Activated CD4-positive, CD25-positive, alpha-beta regulatory T cell treated with anti-CD3 and anti-CD28 coated beads, Interleukin-2, amount 50 U/mL, for 72 hours (primary cell): ENCODE measurements at places on chromosomes 1 and 21.
A peak's percentile ranks its signal among the peaks of the same experiment; 100 is the strongest.

DNA sequence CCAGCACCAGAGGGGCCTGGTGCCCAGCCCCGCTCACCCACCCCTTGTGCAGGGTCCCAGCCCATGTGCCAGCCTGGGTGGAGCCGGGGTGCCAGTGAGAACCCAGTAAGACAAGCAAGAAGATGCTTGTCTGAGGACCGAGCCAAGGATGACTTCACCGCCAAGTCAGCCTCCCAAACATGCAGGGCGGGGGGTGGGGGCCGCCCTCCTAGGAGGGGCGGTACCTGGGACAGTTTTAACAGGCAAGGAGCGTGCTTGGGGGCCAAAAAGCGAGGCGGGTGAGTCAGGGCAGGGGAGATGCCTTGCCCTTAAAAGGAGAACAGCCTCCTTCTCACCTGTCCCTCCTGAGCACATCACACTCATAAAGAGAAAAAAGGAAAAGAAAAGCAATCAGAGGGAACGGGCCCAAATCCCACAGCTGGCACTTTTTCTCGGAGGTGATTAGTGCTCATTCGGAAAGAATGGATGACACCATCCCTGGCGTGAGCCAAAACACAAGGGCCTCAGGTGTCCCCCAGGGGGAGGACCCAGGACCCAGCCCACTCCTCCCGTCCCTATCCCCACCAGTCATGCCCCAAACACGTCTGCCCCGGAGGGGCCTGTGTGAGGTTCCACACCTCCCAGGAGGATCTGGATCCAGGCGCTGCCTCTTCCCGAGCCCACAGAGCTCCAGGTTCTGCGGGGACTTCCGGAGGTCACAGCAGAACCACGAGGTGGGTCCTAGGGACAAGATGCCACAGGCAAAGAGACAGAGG is 77.6 kb upstream of the IFFO2 start:
- DNase-seq, result no peak

GRCh38 chr1:209106237-209106741 is 477.2 kb upstream of the CAMK1G start:
- DNase-seq, result no peak

GRCh38 chr1:71399594-71399993 is 318.8 kb upstream of the ZRANB2 start:
- DNase-seq, result no peak

GRCh38 chr1:27416387-27417111 is 24.1 kb downstream of the GPR3 start:
- no peak for DNase-seq

GRCh38 chr1:230391776-230392535 is 34.2 kb downstream of the PGBD5 start:
- no peak for DNase-seq

DNA sequence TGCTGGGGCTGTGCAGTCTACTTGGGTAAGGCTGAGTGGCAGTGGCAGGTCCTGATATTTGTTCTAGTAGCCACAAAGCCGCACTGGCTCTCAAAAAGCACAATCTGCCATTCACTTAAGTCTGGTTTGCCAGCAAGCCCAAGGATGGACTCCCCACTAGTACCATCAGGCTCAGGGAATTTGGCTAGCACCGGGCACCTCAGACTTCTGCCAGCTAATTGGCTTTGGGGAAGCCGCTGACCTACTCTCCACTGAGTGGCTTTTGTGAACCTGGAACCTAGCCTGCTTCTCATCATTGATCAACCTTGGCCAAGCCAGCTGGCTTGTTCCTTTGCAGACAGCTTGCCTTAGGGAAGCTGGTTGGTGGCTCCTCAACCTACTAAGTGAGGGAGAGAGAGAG is 83.1 kb downstream of the ESRRG start:
- DNase-seq, result no peak

DNA sequence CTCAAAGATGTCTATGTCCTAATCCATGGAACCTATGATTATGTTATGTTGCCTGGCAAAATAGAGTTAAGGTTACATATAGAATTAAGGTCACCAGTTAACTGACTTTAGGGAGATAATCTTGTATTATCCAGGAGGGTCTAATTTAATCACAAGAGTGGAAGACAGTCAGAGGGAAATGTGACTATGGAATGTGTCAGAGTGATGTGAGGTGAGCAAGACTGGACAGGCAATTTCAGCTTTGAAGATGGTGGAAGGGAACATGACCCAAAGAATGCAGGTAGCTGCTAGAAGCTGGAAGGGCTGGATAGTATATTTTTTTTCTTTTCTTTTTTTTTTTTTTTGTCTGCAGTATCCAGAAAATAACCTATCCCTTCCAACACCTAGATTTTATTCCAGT is 241.7 kb upstream of the NEGR1 start:
- no peak for DNase-seq

DNA sequence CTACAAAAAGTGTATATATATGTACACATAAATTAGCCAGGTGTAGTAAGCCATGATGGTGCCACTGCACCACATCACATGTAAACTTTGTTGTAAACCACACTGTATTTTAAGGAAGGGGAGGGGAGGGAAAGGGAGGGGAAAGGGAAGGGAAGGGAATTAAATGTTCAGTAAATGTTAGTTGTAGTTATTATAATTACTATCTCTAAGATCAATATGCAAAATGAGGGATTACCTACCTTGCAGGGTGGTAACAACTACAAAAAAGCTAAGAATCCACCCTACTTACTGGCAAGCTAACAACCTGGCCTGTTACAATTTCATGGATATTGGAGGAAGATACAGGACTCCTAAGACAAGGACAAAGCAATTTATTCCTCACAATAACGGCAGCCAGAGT is 17.7 kb downstream of the FAF1 start:
- no peak for DNase-seq

- no peak for DNase-seq
Observed at GRCh38 chr1:219308367-219308766, 134.7 kb downstream of the LYPLAL1 start.

DNA sequence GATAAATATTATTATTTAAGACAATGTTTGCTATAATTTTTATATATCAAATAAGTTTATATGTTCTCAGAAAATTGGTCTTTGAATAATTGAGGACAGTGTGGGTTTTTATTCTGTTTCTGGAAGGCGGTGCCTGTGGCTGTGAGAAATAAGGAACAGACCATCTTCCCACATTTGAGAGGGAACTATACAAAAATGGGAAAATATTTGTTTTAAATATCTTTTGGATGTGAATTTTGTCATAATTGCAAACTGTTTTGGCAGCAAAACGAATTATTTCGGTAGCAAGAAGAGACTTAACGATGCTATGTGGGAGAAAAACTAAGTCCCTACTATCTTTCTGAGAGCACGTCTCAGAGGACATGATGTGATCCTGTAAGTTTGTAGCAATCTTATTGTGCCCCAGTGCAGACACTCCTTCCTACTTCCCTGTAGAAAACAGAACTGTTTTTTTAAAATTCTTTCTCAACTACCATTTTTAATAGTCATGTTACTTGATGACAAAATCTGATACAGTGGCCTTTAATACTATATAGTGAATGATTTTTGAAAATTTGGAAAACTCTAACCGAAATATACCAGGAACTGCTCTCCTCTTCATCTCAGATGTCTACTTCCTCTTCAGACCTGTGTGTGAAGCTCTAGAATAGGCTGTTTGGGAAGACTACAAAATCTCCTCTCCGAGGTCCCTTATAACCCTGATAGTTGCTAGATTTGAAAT is 25.4 kb downstream of the PTPRC start:
- no peak for DNase-seq

- DNase-seq, result no peak
Observed at GRCh38 chr1:170881268-170882265, 53.8 kb upstream of the MROH9 start.

DNA sequence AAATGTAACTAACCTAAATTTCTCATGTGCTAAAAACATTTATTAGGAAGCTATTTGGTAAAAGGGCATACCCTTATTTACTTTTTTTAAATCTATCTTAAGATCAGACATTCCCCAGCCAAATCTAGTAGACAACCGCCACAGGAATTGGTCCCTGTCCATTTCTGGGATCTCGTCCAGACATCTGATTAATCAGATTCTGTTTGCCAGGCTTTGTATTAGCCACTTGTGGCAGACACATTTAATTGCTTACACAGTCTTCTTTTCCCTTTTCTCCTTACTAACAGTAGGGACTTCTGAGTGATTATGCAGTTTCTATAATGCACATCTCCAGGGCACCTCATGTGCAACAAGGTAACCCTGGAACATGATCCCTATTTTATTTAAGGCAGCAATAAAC is 449.0 kb upstream of the RGS18 start:
- no peak for DNase-seq

- no peak for DNase-seq
Observed at GRCh38 chr21:39638281-39638680, 25.5 kb downstream of the B3GALT5 start.

- no peak for DNase-seq
Observed at GRCh38 chr1:187078321-187078720, 249.6 kb downstream of the PLA2G4A start.

GRCh38 chr1:153533689-153534201 is 2.0 kb downstream of the S100A6 start:
- peak; percentile 28 for DNase-seq

DNA sequence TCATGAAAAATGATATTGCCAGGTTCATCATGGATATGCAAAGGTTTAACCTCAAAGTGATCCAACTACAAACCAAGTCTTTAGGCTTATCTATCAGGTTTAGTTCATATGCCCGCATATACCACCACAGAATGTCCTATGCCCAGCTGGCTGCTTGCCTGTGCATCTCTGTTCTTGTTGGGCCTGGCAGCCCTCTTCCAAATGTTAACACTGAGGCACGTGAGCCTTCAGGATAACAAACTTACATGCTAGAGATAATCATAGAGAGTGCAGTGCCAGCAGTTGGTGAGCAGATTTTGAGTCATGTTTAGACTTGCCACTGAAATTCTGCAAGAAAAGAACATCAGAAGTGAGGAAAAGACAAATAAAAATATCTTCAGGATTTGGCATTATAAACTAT is 607.9 kb upstream of the TMPRSS15 start:
- no peak for DNase-seq

GRCh38 chr1:14334336-14335176 is 263.9 kb upstream of the KAZN start:
- no peak for DNase-seq

DNA sequence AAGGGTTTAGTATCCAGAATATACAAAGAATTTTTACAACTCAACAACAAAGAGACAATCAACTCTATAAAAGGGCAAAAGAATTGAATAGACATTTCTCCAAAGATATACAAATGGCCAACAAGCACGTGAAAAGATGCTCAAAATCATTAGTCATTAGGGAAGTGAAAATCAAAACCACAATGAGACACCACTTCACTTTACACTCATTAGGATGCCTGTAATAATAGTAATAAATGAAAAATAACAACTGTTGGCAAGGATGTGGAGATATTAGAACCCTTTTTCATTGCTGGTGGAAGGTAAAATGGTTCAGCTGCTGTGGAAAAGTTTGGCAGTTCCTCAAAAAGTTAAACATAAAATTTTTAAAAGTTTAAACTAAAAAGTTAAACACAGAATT is 7.0 kb upstream of the ABCD3 start:
- no peak for DNase-seq

DNA sequence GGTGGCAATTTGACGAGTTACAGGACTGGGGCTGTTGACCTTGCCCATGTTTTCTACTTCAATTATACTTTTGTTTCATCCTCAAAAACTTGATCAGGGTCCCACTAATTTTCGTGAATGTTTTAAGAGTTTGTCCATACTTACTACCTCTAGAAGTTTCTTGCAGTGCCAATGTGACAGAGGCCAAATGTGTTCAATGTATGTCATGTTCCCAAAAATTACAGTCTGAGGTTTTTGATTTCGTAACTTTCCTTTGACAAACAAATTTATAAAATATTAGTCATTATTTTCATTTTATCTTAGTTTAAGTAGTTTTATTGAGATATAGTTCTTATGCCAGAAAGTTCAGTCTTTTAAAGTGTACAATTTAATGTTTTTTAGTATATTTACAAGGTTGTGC is 15.3 kb downstream of the VPS13D start:
- no peak for DNase-seq

DNA sequence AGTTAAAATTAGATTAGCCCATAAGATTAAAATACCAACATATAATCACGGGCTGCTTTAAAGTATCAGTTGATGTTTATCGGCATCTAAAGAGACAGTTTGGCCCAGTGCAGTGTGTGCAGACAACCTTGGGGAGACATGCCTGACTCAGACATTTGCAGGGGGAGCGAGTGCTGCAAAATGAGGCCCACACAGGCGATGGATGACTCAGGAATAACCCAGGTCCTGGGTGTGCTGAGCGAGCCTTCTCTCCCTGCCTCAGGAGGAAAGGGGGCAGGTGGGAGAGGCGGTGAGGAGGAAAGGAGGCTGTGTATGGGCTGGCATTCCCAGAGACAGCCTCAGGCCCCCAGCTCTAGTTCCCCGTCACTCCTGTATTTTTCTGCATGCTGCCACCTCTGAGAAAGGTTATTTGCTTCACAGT is 9.0 kb downstream of the SLC9A1 start:
- DNase-seq, result no peak

- DNase-seq, result no peak
Observed at GRCh38 chr1:9606948-9607347, 18.2 kb downstream of the TMEM201 start.
